ENCODE measurements at places on chromosomes 1 and 21. TPM values are rescaled to one million over a fixed set of nuclear protein-coding genes. Genes with fewer than 3 reads are reported as not detected.

DNA sequence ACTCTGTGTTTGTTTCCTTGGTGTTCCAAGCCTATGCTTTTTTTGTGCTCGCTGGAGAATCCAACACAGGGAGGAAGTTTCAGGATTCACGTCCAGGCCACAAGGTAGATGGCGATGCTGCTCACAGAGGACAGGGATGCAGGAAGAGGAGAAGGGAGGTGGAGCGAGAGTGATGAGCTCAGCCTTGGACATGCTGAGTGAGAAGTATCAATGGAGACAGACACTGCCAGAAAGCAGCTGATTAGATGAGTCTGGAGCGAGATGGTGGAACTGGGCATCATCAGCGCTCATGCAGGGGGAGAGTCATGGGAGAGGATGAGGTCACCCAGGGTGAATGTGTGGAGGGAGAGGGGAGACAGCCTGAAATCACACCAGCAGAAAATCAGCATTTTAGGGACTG, 110.0 kb downstream of the GLUL start:
- no peak for ATAC-seq

DNA sequence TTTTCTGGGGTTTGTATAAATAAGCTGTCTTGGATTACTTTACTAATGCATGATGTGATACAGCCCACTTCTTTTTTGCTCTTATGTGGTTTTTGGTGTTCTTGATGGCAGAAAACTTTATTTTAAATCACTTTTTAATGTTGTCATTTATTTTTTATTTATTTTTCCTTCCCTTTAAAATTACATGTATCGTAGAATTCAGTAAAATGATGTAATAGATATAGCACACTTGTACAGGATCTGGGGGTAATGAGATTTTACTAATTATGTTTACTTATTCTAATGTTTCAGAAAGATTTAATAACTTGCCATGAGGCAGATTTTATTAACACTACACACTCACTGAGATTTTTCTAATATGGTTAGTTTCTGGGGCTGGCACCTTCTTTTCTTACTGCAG, 701 bp upstream of the B3GALT2 start:
- ATAC-seq: no peak

- no peak for ATAC-seq
These were observed 233.0 kb upstream of the RAB4A start for GRCh38 chr1:229037806-229038405.

DNA sequence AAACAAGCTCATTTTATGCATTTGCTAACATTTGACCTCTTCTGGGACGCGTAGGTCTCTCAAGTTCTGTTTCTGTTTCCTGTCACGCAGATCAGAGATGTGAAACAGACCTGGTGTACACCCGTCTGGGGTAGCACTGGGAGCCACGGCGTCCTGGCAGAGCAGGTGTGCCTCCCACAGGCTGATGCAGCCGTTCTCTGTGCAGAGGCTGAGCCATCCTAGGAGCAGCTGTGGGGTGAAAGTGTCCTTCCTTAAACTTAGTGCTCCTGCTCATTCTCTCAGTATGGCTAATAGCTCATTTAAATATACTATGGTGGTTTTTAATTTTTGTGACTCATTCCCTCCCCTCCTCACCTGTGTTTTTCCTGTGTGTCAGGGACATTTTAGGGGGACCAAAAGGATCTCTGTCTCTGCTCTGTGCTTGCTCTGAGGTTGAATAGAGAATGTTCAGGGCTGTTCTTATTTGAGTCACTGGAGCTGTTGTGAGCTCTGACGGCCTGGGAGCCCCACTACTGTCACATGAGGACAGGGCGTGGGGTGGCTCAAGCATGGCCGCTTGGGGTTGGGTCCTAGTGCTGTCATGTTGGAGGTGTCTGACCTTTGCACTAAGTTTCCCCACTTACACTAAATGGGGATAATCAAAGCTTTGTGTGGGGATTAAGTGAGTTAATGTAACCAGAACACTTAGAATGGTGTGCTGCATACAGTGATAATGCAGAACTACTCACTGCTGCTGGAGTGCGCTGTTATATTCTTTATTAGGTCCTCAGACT, 43.0 kb downstream of the GALNT2 start:
- no peak for ATAC-seq

DNA sequence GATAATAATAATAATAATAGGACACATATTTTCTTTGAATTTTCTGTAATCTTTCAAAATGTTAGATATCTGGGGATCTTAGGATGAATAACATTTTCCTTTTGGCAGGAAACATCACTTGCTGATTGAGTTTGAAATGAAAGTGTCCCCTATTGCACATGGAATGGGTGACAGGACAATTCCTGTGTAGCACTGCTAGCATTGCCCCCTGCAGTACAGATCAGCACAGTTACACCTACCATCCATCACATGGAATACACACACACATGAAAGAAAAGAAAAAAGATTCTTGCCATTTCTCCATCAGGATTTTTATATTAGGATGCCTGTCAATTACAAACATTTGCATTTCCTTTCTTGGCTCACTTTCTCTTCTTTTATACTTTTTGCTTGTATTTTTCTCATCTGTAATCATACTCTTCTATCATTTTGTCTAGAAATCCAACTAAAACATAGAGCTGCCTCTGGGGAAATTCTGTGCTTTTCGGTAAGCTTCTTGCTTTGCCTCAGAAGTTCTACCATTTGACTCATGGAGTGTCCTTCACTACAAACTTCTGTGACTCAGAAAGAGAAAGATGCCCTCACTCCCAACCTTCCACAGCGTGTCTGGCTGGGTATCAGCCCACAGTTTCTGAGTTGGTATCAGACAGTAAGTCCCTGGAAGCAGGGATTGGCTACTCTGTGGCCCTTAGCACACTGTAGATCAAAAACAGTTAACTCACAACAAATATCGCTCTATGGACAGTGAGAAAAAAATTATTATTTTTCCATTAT, 641.2 kb downstream of the PTPRC start:
- ATAC-seq: no peak

DNA sequence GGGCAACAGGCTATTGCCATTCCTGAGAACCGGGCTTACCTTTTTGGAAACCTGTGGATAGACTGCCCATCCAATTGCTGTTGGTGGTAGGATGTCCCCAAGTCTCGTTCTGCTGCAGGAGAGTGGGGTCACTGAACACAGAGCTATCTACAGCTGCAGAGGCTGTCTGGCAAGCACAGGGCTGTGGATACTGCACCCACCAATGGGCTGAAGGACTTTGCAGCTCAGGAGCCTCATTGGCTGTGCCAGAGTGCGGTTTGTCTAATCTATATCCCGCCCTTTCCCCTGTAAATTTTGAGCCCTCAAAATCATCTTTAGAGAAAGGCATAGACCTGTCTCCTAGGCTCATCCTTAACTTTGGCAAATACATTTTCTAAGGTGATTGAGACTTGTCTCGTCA, 15.3 kb downstream of the RNF187 start:
- ATAC-seq: no peak

- ATAC-seq: no peak
These were observed 38.4 kb downstream of the PEX14 start for GRCh38 chr1:10513199-10513598.

DNA sequence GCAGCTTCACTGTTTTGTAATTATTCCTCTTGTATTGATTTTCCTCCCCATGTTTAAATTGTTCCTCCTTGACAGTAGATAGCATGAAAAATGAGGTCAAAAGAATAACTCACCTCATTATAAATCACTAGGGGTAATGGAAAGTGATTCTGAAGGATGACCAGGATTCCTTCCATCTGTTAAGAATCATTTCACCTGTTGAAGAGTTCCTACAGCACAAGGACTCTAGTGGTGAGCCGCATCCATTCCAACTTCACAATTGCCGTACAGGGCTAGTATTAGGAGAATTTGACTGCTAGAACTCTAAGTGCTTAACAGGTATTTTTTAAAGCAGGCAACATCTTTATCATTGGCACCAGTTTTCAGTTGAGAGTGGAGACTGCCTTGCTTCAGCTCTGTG, 13.7 kb downstream of the PPP1R12B start:
- ATAC-seq: no peak

- ATAC-seq: no peak
These were observed 356.3 kb upstream of the DPYD start for GRCh38 chr1:98277118-98277517.

DNA sequence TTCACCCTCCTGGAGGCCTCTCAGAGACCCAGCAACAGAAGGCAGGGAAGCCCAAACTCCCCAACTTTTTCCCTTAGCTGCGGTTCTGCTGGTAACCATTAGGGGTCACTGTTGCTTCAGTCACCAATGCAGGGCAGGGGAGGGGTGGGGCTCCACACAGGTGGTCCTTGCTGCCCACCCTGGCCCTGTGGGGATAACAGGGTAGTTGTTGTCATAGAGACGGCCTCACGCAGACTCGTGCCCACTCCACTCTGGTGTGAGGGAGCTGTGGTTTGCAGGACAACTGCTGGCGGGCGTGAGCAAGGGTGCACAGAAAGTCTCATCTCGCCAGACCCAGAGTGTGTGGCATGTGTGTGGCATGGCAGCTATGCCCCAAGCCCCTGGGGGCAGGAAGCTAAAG, 19.9 kb downstream of the INSRR start:
- no peak for ATAC-seq

DNA sequence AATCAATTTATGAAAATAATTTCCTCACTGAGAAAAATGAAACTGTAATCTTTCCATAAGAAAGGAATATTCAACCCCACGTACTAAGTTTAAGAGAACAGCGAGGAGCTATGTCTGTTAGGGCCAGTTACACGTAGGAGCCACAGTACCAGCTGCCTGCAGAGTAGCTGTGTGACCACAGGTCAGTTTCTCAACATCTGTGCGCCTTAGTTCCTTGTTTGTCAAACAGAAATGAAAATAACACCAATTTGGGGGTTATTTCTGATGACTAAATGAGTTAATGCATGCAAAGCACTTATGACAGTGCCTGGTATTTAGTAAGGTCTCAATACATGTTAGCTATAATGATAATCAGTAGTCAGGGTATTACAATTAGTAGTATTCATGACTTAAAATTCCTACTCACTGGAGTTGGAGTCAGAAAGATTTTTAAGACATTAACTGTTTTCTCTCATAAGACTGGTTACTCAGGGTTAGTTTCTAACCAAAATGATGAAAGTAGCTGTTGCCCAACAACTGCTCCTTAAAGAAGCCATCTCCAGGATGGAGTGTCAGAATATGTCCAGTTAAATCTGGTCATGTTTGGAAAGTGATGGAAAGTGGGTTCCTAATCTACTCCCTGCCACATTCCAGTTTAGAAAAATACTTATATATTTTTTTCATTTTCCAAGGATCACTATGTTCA, 85.8 kb upstream of the ZNF648 start:
- no peak for ATAC-seq

GRCh38 chr1:12232221-12232620, 2.4 kb downstream of the VPS13D start:
- ATAC-seq: no peak

DNA sequence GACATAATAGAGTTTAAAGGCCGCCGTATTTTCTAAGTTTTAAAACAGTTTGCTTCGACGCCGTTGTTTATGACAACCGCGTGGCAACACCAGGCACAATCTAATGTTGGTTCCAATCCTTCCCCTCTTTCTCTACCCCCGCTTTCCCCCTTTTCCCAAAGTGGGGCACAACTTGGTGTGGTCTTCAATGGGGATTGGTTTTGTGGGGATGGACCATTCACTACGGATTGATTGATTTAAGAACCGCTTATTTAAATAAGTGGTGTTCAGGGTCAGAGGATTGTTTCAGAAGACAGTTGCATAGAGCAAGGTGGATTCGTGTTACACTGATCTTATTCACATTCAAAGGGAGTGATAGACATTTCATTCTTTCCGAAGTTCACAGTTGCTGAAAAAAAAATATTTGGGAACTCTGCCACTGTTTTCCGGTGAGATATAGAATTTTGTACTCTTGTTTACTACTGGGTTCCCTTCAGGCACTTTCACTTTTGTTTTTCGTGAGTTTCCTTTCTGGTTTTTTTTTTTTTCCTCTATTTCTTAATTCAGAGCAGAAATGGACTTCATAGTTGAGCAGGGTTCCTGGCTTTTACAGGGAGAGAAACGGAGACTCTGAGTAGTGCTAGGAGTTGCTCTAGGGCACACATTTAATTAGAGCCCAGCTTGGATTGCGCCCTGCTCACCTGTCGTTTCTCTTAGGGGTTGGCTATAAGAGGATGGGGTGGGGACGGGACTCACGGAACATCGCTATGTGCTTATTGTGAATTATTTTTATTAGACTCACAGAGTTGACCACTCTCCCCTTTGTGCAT, 79.6 kb upstream of the AK4 start:
- ATAC-seq: no peak

DNA sequence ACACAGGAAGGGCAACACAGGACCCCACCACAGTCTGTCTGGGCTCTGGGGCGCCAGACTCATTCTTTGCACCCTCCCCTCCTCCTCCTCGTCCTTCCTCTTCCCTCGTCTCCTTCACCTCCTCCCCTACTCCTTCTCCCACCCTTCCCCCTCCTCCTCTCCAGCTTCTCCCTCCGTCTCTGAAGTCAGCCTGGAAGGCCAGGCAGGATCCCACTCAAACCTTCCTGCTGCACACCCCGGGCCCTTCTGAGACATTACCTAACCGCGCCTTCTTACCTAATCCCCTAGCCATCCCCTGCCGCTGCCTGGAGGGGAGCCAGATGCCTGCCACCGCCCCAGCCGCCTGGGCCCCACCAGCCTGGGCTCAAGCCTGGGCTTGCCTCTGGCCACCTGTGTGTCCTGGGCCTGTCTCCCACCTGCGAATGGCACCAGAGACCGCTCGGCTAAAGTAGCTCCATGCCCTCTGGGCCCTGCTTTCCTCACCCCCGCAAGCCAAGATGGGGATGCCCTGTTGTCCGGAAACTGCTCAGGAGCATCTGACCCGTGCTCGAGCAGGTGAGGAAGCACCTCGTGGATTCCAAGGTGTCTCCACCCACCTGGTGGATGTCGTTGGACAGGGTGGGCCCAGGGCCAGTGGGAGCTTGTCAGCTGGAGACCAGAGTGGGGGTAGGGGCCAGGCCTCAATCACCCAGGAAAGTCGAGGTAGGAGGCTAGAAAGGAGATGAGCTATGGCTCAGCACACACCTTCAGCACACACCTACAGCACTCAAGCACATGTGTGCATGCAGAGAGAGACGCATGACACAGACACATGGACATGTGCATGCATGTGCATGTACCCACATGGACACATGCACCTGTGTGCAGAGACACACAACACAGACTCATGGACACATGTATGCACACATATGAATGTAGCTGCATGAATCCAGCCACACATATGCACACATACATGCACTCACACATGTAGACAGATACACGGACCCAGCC, 31.9 kb downstream of the WNT9A start:
- ATAC-seq: no peak

Gene LCE6A
- not detected for total RNA-seq

Gene TEX38
- 1.7 TPM for total RNA-seq

Gene PTPN7
- 0.78 TPM for total RNA-seq

Gene OR6N1
- total RNA-seq: not detected

Gene FMN2
- total RNA-seq: 2.6 TPM

Gene C1orf87
- total RNA-seq: not detected

Gene SPSB1
- total RNA-seq: 56.3 TPM

Gene RGS8
- total RNA-seq: not detected

Measured in gastroesophageal sphincter (tissue), 4 donors.